Daoy (cell line): ENCODE measurements at places on chromosomes 13 and 19. TPM values are rescaled to one million over a fixed set of nuclear protein-coding genes. Genes with fewer than 3 reads are reported as not detected.

GRCh38 chr13:75395901-75396300 is 86.1 kb downstream of the TBC1D4 start:
- no peak for DNase-seq

DNA sequence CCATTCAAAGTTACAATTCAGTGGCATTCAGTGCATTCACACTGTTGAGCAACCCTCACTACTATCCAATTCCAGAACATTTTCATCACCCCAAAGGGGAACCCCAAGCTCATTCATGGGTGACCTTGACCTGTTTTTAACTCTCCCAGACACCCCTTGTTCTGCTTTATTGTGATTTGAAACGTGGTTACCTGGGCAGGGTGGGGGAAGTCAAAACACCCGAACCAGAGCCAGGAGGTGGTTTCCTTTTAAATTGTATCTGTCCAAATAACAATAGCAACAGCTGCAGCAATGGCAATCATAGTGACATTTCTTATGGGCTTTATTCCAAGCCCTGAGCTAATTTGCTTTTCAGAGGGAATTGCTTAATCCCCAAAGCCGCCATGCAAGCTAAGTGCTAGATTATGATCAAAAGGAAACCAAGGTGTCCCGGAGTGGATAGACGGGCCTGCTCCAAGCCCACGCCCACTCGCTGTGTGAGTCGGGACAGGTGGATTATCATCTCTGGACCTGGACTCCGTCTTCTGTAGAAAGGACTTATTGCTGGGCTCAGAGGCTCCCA is 6.1 kb downstream of the PTGIR start:
- DNase-seq = no peak

DNA sequence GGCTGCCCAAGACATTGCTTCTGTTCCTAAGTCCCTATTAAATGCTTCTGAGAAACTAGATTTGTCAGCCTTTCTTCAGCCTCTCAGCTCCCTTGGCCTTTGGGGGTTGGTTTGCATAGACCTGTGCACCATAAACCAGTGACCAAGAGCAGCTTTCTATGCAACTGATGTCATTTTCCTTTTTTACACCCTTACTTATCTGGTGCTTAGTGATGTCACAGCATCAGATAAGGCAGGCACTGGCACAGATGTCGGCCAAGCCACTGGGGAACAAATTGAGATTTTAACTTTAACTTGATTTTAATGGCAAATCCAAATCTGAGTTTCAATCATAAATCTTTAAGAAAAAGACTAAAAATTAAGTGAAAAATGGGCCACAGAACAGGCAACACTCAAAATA is 59.8 kb downstream of the RUBCNL start:
- DNase-seq = no peak

GRCh38 chr19:55442372-55442961 is 633 bp downstream of the SHISA7 start:
- DNase-seq = no peak

DNA sequence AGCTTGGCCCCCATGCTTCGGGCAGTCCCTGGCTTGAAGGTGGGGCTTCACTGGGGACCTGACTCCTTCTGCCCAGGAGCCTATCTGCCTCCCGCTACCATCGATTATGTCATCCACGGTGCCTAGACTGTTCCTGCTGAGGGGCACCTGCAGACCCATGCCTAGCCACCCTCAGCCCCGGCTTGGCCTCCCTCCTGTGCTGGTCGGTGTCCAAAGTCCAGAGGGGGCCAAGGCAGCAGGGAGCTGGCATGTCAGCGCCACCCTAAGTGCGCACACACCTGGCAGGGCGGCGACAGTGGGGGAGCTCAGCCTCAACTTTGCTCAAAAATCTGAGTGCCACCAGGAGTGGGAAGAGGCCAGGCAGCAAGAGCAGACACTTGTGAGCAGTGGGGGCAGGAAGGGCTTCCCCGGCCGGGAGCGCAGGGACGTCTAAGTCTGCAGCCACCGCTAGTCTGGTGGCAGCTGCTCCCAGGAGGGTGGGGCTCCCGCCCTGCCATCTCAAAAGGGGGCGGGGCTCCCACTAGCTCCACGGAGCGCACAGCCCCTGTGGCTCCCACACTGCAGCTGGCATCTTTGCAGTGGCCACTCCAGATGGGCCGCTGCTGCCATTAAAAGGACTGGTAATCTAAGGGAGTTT is 13.5 kb upstream of the URAD start:
- no peak for DNase-seq

DNA sequence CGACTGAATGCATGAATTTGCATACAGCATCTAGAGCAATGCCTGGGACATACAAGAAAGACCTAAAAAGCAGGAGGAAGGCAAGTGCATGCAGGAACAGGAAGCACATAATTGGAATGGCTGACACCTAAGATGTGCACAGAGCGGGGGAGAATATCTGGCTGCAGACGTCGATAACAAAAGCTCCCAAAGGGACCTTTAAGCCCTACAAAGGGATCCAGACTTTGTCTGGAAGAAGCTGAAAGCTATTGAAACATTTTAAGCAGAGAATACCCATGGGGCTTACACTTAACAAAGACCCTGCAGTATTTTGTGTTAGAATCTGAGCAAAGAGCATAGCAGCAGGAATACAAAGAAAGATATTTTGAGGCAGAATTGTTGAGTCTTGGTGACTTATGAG is 107.4 kb upstream of the CLDN10 start:
- DNase-seq = no peak

The NCCRP1 gene
- total RNA-seq = 0.40 TPM in 1 of 2 replicates, not detected in the other

DNA sequence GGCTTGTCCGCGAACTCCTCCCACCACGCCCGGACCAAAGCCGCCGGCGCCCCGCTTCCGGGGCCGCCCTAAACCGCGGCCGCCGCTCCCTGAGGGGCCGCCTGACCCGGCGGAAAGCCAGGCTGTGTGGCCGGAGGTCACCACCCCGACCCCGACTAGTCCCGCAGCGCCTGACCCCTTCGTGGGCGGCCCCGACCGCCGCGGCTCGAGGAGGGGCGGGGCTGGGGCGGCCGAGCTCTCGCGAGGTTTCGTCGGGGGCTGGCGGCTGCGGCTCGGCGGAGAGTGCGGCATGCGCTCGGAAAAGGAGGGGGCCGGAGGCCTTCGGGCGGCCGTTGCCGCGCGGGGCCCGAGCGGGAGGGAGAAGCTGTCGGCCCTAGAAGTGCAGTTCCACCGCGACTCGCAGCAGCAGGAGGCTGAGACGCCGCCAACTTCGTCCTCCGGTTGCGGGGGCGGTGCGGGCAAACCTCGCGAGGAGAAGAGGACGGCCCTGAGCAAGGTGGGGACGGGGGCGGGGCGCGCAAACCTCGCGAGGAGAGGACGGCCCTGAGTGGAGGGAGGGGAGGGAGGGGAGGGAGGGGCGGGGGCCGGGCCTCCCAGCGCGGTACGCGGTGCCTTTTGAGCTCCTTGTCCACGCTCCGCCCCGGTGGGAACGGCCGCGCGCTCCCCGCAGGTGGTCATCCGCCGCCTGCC is at the start of gene UPF3A:
UPF3A (plus strand) TSS at position 251 of the 690 bp plus-strand sequence; CDS start at position 290, 39 bp downstream.
- DNase-seq = peak; percentile 96

GRCh38 chr19:33393286-33394005 is 19.9 kb downstream of the CEBPG start:
- DNase-seq = no peak
